Jurkat, Clone E6-1 (cell line): ENCODE measurements at places on chromosomes 12 and 14.

- no peak for DNase-seq
Observed at GRCh38 chr12:93832131-93832530, 155.0 kb downstream of the CRADD start.

- DNase-seq: no peak
Observed at GRCh38 chr12:113228394-113229028, 7.2 kb downstream of the TPCN1 start.

DNA sequence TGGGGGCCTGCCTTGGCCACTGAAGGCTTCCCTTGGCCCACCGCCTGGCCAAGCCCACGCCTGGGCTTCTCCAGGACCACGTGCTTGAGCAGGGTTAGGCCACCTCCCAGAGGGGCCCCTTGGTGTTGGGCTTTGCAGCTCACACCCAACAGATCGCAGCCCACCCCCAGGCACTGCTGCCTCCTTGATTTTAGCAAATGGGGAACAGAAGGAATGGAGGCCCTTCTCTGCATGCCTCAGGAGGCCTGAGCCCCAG lies 23.3 kb downstream of the RAB35 start:
- DNase-seq: no peak

DNA sequence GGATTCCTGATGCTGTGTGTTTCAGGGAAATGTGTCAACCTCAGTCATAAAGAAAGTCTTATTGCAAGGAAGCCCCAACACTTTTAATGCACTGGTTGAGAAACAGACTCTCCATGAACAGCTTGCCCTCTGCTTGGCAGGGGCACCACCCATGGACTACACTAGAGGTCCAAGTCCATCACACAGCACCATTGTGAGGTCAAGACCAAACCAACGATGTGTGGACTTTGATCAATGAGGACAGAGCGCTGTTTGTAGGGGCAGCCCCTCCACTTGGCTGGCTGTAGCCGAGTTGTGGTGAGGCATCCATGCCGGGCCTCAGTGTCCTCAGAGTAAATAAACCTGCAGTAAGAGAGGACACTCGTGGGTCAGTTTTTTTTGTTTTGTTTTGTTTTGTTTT lies 29.8 kb downstream of the ZFYVE21 start:
- no peak for DNase-seq
